Osteocyte (in vitro differentiated cells): ENCODE measurements at places on chromosomes 7 and 10. TPM values are rescaled to one million over a fixed set of nuclear protein-coding genes. Genes with fewer than 3 reads are reported as not detected.

DNA sequence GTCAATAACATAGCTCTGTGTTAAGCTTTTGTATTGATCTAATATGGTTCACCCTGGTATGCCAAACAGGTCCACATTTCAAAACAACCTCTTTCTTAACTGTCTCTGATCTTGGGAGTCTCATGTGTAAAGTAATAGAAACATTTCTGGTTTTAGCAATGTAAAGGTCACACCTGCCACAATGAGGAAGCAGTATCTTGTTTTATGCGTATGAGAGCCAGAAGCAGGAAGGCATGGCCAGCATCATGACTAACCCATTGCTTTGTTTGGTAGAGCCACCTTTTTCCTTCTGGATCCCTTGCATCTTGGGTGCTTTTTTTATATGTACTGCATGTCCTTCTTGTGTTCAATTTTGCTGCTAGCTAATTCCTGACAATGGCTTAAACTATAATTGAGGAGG is 411.3 kb upstream of the SEMA3C start:
- H3K27me3 ChIP-seq: no peaks in the 10 kb centered on the region
- peaks cover 39% of the 10 kb centered on the region for H3K4me1 ChIP-seq
- H3K36me3 ChIP-seq: no peaks in the 10 kb centered on the region

DNA sequence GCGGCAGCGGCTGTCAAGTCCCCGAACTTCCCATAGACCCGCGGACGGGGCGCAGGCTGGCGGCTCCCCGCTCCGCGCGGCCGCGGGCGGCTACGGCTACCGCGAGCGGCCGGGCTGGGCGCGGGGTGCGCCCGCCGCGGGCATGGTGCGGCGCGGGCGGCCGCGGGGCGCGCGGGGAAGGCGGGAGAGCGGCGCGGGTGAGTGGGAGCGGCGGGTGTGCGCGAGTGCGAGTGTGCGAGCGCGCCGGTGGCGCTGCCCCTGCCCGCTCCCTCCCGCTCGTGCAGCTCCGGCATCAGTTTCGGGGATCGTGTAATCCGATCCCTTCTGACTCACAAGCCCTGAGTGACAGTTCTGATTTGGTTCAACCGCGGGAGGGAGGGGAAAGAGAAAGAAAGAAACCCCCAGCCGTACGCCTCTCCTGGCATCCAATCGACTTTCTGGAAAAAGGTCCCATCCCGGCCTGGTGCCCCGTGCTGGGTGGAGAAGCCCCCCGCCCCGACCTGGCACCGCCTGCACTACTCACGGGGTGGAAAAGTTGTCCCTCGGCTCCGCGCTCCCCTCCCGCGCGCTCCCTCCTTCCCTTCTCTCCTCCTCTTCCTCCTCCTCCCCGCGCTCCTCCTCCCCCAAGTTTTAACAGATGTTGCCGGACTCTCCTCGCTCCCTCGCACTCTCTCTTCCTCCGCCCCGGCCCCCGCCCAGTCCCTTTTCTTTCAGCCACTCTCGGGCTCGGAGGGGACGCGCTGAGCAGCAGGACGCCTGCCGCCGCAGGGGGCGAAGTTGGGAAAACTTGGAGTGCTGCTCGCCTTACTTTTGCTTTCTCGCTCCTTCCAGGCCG is at the start of gene GLI3:
Gene GLI3 (minus strand): TSS at position 234 of the 835 bp plus-strand sequence. CDS start 13,956 bp downstream, outside the sequence.
- H3K4me3 ChIP-seq: peak within 1 kb of the TSS; percentile 95
- no peaks in the 10 kb centered on the region for H3K27me3 ChIP-seq
- peak within 1 kb of the TSS; percentile 97 for H3K27ac ChIP-seq
- H3K36me3 ChIP-seq: no peaks in the 10 kb centered on the region

GRCh38 chr7:43044511-43044910 is 67.9 kb upstream of the HECW1 start:
- H3K27me3 ChIP-seq: peaks cover 50% of the 10 kb centered on the region
- DNase-seq: no peak
- H3K27ac ChIP-seq: no peak overlapping the region
- no peaks in the 10 kb centered on the region for H3K36me3 ChIP-seq
- H3K4me1 ChIP-seq: peaks cover 8% of the 10 kb centered on the region

DNA sequence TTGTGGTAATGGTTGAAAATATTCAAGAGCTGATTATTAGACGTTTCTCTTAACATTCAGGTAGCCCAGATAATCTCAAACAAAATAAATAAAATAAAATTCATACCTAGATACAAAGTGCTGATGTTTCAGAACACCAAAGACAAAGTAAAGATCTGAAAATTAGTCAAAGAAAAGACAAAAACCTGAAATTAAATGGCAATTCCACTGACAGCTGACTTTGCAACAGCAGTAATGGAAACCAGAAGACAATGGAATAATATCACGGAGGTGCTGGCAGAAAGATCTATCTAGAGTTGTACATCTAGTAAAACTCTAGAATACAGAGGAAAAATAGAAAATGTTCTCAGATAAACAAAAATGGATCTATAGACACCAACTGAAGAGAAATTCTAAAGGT is 58.0 kb upstream of the IKZF1 start:
- no peaks in the 10 kb centered on the region for H3K36me3 ChIP-seq
- no peak overlapping the region for H3K4me3 ChIP-seq
- no peaks in the 10 kb centered on the region for H3K27me3 ChIP-seq
- H3K27ac ChIP-seq: no peak overlapping the region
- no peak for DNase-seq

PAPOLB gene
- total RNA-seq: 0.10 and 0.13 TPM in 2 replicates

ELN gene
- total RNA-seq: 13.3 and 13.5 TPM in 2 replicates

TMEM225B gene
- 1.1 and 1.6 TPM in 2 replicates for total RNA-seq
